ENCODE measurements at places on chromosomes 4 and X.

GRCh38 chrX:24283127-24283794, 30.6 kb downstream of the SUPT20HL2 start:
- DNase-seq = no peak

- no peak for DNase-seq
These were observed 300.1 kb upstream of the SLC7A11 start for GRCh38 chr4:138542191-138542776.

GRCh38 chr4:3318561-3319021, 25.8 kb downstream of the RGS12 start:
- no peak for DNase-seq

- no peak for DNase-seq
These were observed 345 bp downstream of the SLC6A8 start for GRCh38 chrX:153688071-153688470.

GRCh38 chr4:3690551-3691152, 75.5 kb upstream of the ADRA2C start:
- no peak for DNase-seq

GRCh38 chr4:151934766-151935165, 174.0 kb upstream of the GATB start:
- DNase-seq = no peak

GRCh38 chrX:4935846-4936245, 1222.4 kb upstream of the PRKX start:
- peak; percentile 11 for DNase-seq

- no peak for DNase-seq
These were observed 101.1 kb upstream of the FUNDC1 start for GRCh38 chrX:44643723-44644122.

DNA sequence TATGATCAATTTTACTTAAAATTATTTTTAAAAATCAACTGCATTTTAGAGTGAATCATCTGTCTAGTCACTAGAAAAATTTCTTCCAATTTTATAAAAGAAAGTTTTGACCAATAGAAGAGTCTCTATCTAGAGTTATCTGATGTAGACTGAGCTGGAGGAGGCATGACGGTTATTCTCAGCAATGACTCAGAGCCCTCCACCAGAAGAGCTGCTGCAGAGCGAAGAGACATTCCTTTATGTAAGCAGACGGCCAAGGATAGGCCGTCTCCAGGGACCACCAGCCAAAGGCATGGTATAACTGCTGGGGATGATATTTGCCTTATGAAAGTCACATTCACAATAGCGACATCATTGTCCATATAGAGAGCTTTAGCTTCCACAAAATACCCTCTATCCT, 23.0 kb downstream of the LDB2 start:
- no peak for DNase-seq
